ENCODE measurements at places on chromosomes 3 and 15. TPM values are rescaled to one million over a fixed set of nuclear protein-coding genes. Genes with fewer than 3 reads are reported as not detected.

- no peak overlapping the region for H3K27ac ChIP-seq
- no peaks in the 10 kb centered on the region for H3K27me3 ChIP-seq
- no peak overlapping the region for H3K4me3 ChIP-seq
- no peaks in the 10 kb centered on the region for H3K4me1 ChIP-seq
- no peaks in the 10 kb centered on the region for H3K36me3 ChIP-seq
These were observed 53.6 kb downstream of the RHCG start for GRCh38 chr15:89442671-89443307.

DNA sequence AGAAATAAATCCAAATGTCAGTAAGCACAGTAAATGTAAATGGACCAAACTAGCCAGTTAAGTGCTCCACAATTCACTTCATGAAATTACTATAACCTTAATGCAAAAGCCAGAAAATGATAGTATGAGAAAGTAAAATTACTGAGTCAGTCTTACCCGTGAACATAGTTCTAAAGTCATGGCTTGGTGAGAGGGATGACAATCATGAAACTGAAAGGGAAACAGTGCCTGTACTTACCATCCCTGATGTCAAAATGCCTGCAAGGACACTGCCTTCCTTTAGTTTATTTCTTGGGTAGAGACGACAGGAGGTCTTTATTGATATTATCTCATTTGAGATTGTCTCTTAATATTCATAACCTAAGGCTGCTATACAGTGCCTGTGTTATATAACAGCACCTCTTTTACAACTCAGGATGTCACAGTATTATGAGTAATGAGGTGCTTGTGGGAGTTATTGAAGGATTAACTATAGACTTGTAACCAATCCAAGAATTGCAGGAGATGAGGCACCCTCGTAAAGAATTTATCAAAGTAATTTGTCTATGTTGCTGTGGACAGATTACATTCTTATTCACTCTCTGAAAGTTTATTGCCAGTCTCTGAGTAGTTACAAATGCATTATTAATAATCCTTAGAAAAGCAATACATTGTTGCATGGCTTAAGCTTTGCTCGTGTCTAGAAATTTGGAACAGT, 142.9 kb upstream of the BFSP2 start:
- no peaks in the 10 kb centered on the region for H3K27me3 ChIP-seq
- no peak for DNase-seq
- no peak overlapping the region for H3K27ac ChIP-seq
- H3K36me3 ChIP-seq: no peaks in the 10 kb centered on the region

DNA sequence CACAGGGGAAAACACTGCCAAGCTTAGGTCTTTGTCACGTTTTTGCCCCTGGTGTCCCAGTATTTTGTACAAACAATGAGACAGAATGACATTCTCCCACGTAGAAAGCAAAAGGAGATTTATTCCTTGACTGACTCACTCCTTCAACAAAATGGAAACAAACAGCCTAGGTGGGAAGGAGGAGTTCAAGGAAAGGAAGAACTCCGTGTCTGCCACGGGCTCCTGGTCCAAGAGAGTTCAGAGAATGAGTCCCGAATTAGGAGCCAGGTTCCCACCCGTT, 8.1 kb downstream of the TLE3 start:
- H3K27ac ChIP-seq: no peak overlapping the region
- peaks cover 48% of the 10 kb centered on the region for H3K4me1 ChIP-seq
- no peak overlapping the region for H3K4me3 ChIP-seq
- no peak for DNase-seq
- H3K36me3 ChIP-seq: no peaks in the 10 kb centered on the region
- H3K27me3 ChIP-seq: no peaks in the 10 kb centered on the region

GRCh38 chr3:78791753-78792152, 976.0 kb downstream of the ROBO1 start:
- no peak for DNase-seq
- H3K4me3 ChIP-seq: no peak overlapping the region
- no peaks in the 10 kb centered on the region for H3K36me3 ChIP-seq
- H3K27me3 ChIP-seq: no peaks in the 10 kb centered on the region
- H3K27ac ChIP-seq: no peak overlapping the region
- H3K4me1 ChIP-seq: no peaks in the 10 kb centered on the region

DNA sequence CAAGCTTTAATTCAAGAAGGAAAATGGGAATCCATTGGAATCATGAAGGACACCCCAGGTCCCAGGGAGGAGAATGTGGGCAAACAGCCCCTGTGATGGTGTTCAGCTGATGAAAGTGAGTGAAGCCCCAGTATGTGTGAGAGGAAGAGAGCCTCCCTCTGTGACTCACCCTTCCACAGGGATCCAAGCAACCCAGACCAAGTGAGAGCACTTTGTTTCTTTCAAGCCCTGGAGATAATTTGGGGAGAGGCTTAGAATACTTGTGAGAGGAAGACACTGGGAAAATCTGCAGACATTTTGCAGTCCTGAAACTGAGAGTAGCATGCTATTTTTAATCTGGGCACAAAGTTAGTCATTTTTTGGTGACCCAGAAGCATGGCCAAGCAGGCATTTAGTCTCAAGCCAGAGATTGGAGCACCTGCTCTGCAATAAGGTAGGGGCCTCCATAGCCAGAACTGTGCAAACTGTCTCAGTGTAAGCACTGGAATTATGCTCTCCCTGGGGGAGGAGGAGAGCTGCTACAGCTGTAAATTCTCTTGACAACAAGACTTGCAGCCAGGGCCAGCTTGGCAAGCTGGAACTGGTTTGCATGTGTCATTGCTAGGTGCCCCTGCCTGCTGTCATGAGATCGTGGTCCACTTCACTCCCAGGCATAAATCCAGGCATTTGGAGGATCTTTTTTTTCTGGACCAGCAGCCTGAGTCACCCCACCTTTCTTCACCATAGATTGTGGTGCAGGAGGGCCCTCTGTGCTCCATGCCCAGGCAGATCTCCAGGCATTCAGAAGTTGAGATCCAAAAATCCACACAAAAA, 537.8 kb upstream of the DPPA4 start:
- no peak overlapping the region for H3K27ac ChIP-seq
- no peaks in the 10 kb centered on the region for H3K36me3 ChIP-seq
- H3K27me3 ChIP-seq: no peaks in the 10 kb centered on the region
- H3K4me3 ChIP-seq: no peak overlapping the region
- no peak for DNase-seq
- no peaks in the 10 kb centered on the region for H3K4me1 ChIP-seq

DNA sequence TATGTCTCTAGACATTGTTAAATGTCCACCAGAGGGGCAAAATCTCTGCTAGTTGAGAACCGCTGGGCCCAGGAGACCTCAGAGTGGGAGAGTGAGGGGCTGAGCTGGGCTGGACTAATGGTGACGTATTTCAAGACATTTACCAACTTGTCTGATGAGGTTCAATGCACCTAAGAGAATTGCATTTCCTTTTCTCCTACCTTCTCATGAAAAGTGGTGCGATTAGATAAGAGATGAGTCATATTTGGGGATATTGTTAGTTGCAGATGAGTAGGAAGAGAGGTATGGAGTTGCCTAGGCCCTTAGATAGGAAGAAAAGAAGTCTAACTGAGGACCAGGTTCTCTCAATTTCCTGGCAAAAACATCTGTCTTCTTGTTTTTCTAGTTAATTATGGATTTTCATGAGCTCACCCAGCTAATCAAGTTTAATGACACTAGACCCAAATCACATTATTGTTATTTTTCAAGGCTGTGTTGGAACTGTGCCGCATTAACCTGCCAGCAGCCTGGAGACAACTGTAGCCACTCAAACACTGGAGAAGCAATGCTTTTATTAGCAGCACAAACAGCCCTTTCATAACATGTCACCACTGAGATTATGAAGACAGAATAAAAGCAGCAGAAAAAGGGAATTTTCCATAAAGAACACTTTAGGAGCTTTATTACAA, 144.2 kb downstream of the PDCD6IP start:
- H3K27me3 ChIP-seq: no peaks in the 10 kb centered on the region
- H3K4me3 ChIP-seq: no peak overlapping the region
- H3K4me1 ChIP-seq: no peaks in the 10 kb centered on the region
- H3K36me3 ChIP-seq: no peaks in the 10 kb centered on the region

GRCh38 chr3:140950863-140951262, 9.2 kb downstream of the SLC25A36 start:
- no peaks in the 10 kb centered on the region for H3K36me3 ChIP-seq
- H3K4me1 ChIP-seq: peaks cover 5% of the 10 kb centered on the region
- no peak overlapping the region for H3K27ac ChIP-seq
- H3K27me3 ChIP-seq: no peaks in the 10 kb centered on the region
- DNase-seq: no peak

GRCh38 chr3:33124638-33125037, 10.8 kb downstream of the CRTAP start:
- no peaks in the 10 kb centered on the region for H3K27me3 ChIP-seq
- no peaks in the 10 kb centered on the region for H3K36me3 ChIP-seq
- no peaks in the 10 kb centered on the region for H3K4me1 ChIP-seq

Gene LTK
- total RNA-seq: 1.8 TPM

Measured in left lung (tissue), 14 donors.